CD4-positive, alpha-beta T cell treated with Interleukin-10 for 1 hour (primary cell): ENCODE measurements at places on chromosomes 7 and 10.
A peak's percentile ranks its signal among the peaks of the same experiment; 100 is the strongest.

- DNase-seq = no peak
These were observed 51.7 kb downstream of the COL17A1 start for GRCh38 chr10:104033966-104034365.

DNA sequence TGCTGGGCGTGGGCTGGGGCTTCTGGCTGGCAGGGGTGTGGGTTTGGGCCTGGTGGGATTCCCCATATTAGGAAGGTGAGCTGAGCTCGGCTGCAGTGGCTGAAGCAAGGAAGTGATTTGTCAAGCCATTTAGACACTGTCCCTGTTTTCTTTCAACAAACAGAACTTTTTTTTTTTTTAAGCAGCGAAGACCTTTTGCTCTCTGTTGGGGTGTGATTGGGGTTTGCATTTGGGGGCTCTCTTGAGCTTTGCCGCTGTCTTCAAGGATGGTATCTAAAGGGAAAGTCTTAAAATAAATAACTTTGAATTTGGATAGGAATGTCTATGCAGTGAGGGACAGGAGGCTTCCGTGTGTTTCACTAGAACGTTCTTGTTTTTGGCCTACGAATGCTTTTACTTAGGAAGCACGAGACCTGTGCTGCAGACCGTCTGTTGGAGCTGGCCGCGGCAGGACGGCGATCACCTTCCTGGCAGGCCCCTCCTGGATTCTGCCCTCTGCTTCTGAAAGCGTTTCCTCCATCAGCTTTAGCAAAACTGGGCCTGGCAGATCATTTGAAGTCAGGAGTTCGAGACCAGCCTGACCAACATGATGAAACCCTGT is 43.9 kb downstream of the FOXK1 start:
- DNase-seq = no peak

DNA sequence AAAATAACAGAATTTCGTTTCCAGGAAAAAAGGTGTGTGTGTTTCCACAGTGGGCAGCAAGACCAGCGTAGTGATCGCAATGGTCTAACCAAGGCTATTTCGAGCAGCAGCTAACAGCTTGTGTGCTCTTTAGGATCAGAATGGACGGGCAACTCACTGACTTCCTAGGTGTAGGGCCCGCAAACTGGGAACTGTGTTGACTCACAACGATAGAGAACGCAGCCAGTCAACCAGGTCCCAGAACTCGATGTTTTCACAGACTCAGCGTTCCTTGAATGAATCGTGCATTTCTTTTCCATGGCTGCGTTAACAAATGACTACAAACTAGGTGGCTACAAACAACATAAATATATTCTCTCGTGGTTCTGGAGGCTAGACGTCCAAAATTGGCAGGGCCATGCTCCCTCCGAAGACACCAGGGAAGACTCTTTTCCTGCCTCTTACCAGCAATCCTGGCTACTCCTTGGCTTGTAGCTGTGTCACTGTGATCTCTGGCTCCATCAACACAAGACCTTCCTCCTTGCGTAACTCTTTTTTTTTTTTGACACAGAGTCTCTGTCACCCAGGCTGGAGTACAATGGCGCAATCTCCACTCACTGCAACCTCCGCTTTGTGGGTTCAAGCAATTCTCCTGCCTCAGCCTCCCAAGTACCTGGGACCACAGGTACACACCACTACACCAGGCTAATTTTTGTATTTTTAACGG is 39.1 kb downstream of the PODXL start:
- DNase-seq = no peak

GRCh38 chr10:61626209-61626608 is 36.5 kb upstream of the CABCOCO1 start:
- DNase-seq = no peak

DNA sequence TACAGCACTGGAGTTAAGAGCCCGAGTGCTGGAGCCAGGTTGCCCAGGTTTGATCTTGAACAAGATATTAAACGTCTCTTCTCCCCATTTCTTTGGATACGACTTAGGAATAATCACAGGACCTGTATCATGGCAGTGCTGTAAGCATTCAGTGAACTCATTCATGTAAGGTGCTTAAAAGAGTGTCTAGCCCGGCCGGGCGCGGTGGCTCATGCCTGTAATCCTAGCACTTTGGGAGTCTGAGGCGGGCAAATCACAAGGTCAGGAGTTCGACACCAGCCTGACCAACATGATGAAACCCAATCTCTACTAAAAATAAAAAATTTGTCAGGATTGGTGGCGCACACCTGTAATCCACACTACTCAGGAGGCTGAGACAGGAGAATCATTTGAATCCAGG is 40.8 kb downstream of the CHST15 start:
- no peak for DNase-seq

GRCh38 chr7:70183278-70183677 is 585.0 kb downstream of the AUTS2 start:
- no peak for DNase-seq

DNA sequence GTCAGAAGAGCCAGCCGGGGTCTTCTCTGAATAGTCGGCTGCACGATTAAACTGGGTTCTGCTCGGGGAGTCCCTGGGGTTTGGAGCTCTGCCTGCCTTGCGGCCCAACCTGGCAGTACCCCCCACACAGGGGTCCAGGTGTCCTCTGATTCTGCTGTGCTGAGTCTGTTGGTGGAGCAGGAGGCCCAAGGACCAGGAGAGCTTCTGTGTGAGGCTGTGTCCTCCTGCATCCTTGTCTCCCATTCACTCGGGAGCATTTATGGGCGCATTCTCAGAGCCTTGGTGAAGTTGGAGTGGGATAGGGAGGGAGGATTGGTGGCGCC is 14.2 kb downstream of the INPP5A start:
- no peak for DNase-seq

GRCh38 chr7:100721505-100721812 is 1.2 kb downstream of the EPO start:
- no peak for DNase-seq

DNA sequence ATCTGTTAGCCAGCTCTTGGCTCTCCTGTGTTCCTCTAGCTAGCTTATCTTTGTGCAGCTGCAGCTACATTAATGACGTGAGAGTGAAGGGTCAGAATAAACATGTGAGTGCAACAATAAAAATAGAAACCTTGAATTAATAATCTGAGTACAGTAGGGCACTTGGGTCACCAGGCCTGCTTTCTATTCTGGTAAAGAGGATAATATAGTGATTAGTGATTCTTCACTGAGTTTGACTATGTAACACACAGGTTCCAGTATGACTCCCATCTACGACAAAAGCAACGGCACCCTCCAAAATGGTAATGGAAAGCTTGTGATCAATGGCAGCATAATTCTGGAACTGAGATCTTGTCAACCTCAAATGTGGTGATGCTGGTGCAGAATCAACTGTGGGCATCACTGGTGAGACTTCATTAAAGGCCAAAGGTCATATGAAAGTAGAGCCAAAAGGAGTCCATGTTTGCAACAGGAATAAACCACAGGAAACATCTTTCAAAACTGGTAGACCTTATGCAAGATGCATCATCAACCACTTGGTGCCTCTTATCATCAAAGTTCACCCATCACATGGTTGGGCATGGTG is 77.6 kb downstream of the NRBF2 start:
- DNase-seq = no peak

DNA sequence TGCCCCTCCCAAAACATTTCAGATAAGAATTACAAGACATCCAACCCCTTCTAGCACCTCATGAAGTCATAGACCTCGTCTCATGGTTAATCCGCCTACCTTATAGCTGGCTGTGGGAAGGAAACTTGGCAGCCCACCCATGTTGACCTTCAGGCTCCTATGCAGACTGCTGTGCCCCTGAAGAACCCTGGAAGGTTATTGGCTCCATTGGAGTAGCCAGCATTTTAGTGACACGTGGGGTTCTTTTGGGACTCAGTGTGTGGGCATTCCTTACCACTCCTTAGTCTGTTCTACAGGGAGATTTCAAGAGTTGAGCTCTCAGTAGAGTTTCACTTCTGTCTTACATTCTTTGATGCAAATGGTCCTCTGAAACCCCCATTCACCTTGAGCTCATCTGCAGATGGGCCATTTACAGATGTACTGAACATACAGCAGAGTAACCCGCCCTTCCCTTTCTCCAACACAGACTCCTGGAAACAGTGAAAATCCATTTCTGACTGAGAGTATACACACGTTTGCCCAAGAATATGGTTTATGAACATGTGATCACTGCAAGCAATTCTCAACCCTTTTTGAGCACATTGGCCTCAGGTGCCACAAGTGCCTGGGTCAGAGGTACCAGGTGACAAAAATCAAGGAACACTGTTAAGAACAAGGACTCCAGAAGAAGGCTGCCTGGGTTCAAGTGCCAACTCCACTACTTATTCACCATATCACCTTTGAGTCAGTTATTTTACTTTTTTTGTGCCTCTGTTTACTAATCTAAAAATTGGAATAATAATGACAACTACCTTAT is 54.0 kb upstream of the HECW1 start:
- DNase-seq = no peak

- DNase-seq = no peak
These were observed 15.7 kb downstream of the DNAJB6 start for GRCh38 chr7:157352516-157352915.

GRCh38 chr7:6246251-6246917 is 26.0 kb downstream of the CYTH3 start:
- no peak for DNase-seq

GRCh38 chr7:96426027-96426426 is 104.1 kb upstream of the SLC25A13 start:
- no peak for DNase-seq

DNA sequence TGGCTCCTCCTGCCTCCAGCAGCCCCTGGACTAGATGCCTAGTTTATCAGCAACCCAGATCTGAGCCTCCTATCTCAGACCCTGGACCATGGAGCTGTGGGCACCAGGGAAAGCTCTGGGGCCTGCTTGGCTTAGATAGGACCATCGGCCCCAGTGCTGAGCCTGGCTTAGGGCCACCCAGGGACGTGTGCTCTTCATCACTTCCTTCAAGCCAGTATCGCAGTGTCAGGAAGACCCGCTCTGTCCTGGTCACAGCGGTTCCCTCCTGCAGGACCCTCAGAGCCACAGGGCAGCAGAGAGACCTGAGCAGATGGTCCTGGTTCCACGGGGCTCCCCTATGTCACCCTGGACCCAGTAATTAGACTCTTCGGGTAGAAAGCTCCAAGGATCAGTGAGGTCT is 105.7 kb upstream of the FAM20C start:
- no peak for DNase-seq

- peak; percentile 36 for DNase-seq
These were observed 98.9 kb downstream of the NEURL1 start for GRCh38 chr10:103592186-103593021.

DNA sequence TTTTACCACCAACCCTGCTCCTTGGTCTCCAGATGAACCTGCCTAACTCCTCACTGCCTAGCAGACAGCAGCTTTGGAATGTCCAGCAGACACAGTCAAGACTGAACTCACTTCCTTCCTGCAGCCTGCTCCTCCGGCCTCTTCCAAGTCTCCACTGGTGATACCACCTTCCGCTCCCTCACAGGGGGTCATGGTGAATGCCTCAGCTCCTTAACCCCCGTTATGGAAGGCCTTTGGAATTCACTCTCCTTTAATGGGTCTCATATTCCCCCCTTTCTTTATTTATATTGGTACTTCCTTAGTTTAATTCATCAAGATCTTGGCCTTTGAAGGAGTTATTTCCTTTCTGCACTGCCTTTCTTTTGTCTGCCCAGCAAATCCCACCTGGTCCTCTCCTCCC is 44.9 kb upstream of the ZNF32 start:
- no peak for DNase-seq

DNA sequence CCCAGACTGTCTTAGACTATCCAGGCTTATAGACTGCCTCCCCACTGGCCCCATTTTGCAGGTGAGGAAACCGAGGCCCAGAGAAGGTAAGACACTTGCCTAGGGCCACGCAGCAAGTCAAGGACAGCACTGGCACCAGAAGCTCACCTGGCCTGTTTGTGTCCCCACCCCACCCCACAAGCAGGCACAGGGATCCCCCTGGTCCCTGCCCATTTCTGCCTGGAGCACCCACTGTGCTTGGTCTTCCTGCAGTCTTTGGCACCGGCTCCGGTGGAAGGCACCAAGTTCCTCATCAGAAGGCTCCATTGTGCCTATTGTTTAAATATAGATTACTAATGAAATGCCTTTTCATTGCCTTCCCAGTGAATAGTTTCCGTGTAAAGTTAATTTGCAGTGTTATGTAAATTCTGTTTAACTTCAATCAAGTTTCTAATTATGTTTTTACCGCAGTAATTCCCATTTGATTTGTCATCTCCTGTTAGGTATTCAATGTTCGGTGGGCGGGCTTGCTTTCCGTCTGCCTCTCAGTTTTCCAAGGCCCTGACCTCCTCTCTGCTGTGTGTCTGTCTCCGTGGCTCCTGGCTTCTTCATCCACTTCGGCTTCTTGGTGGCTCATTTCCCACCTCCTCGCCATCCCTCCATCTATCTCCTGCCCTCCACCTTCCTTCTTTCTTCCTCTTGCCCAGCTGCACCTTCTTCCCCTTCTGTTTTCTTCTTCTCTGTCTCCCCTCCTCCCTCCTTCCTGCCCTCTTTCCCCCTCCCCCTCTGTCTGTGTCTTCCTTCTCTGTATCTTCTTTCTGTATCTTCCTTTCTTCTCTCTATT is 75.8 kb downstream of the ZMIZ1 start:
- DNase-seq = no peak

DNA sequence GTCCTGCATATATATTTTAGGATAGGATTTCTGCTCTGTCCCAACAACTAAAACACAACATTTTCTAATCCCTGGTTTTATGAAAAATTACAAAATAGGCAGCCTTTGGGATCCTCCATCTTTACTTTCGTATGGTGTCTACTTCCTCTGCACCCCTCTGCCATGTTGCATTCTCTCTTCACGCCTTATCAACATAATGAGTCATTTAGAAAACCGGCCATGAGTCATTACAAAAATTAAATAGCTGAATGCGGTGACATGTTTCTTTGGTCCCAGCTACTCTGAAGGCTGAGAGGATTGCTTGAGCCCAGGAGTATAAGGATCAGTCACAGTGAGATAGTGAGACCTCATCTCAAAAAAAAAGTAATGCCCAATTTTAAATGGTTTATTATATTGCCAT is 148.1 kb upstream of the CELF2 start:
- no peak for DNase-seq

DNA sequence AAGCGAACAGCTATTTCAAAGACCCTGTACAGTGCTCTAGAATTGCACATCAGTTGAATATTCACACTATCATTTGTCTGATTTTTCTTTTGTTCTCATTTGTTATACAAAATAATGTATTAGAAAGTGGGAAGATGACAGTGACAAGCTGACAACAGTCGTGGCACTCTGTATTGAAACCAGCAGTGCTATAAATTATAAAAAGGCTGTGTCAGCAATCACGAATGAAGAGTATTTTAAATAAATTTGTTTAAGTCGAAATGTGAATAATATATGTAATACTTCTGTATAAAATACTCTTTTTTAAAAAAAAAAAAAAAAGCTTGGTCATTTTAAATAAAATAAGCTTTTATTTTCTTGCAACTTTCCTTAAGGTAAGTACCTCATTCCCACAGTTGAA is 122.6 kb downstream of the VPS50 start:
- DNase-seq = no peak

- peak; percentile 13 for DNase-seq
These were observed 24.9 kb downstream of the ZNF783 start for GRCh38 chr7:149286811-149287400.

- DNase-seq = no peak
These were observed 40.6 kb downstream of the IMMP2L start for GRCh38 chr7:111521660-111522059.
